Hypothalamus (tissue), 51 donors: ENCODE measurements at places on chromosomes 16 and 17.

- no peak for DNase-seq
Measured at GRCh38 chr17:80213643-80213975, 6.5 kb downstream of the SGSH start.

GRCh38 chr17:5408186-5408585, 11.3 kb downstream of the NUP88 start:
- DNase-seq: no peak

GRCh38 chr17:21524211-21524591, 148.0 kb downstream of the KCNJ12 start:
- no peak for DNase-seq

GRCh38 chr16:84327926-84328505, 33.3 kb downstream of the WFDC1 start:
- DNase-seq: no peak

GRCh38 chr16:66949472-66949871, 11.6 kb upstream of the CES3 start:
- no peak for DNase-seq

GRCh38 chr17:19329839-19330238, 32.7 kb downstream of the B9D1 start:
- no peak for DNase-seq

- no peak for DNase-seq
Measured at GRCh38 chr17:31486351-31487062, 95.0 kb downstream of the RAB11FIP4 start.

GRCh38 chr17:8930649-8931048, 34.9 kb downstream of the PIK3R5 start:
- no peak for DNase-seq

GRCh38 chr17:16662936-16663335, 9.3 kb upstream of the ZNF624 start:
- no peak for DNase-seq

DNA sequence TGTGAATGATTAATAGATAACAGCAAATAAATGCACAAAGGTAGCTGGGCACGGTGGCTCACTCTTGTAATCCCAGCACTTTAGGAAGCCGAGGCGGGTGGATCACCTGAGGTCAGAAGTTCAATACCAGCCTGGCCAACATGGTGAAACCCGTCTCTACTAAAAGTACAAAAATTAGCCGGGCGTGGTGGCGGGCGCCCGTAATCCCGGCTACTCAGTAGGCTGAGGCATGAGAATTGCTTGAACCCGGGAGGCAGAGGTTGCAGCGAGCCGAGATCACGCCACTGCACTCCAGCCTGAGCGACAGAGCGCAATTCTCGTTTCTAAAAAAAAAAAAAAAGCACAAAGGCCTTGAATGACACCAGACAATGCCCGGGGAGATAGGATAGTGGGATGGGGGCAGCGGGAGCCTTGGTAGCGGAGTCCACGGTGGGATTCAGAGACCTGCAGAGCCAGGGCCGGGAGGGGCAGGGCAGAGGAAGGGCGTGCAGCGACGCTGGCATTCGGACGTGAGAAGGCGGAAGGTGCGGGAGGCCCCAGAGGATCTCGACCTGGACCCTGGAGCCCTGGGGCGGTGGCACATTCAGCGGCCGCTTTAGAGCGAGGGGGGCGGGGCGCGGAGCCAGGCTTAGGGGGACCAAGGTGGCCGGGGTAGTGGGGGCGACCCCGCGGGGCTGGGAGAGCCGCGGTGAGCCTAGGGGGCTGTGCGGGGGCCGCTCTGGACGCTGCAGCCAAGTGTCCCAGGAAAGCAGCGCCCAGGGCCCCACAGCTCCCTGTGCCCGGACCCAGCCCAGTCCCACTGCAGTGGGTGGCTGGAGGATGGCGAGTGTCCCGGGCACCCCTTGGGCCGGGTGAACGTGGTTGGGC, 999 bp upstream of the FLYWCH2 start:
- no peak for DNase-seq

GRCh38 chr16:75378616-75379015, 54.7 kb downstream of the CFDP1 start:
- DNase-seq: no peak

GRCh38 chr17:5675625-5676421, 91.5 kb upstream of the NLRP1 start:
- DNase-seq: no peak

GRCh38 chr16:85036236-85037049, 8.8 kb downstream of the KIAA0513 start:
- no peak for DNase-seq

GRCh38 chr16:53501216-53501859, 1.7 kb downstream of the AKTIP start:
- no peak for DNase-seq

GRCh38 chr17:74212209-74212912, 1.0 kb upstream of the TTYH2 start:
- no peak for DNase-seq

DNA sequence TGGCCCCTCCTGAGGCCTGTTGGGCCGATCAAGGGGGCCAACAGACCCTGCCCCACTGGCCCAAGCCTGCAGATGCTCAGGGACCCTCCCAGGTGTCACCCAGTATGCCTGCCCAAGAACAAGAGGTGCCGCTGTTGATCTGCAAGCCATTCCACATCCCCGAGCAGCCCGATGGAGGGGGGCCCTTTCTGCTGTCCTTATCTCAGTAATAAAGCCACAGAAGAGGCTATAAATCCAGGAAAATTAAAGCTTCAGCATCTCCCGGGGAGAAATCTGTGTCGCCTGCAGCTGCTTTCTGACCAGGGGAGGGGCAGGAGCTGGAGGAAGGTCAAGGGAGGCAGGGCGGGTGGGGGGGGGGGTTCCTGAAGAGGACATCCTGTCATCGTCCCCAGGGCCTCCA, 11.7 kb upstream of the CACNA1H start:
- DNase-seq: no peak

DNA sequence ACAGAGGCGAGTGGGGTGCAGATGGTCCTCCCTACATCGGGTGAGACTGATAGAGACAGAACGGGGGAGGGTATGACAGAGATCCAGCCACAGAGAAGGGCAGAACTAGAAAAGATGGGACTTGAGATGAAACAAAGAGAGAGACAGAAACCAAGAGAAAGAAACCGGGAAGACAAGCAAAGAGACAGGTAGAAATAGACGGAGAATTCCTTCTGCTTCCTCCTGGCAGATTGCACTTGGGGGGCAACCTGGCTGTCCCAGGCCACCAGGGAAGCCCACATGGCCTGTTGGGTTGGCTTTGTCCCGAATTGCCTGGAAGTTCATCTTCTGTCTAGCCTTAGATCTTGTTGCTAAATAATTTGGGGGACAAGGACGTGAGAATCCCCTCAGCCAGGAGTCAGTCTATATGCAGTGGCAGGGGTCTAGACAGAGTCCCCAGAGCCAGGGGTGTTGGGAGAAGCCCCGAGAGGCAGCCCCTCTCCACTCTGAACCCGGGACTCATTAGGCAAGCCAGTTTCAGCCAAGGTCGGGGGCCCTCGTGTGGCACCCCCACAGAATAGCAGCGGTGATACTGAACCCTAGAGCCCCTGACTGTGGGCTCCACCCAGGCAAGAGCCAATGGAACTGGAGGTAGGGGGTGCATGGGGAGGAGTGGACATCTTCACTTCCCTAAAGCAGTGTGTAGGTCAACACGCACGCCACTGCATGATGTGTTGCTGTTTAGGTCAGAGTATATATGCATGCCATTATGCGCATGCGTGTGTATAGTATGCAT, 627 bp upstream of the TSPOAP1 start:
- DNase-seq: peak; percentile 41

GRCh38 chr17:35912339-35912912, 18.1 kb downstream of the RDM1 start:
- no peak for DNase-seq

GRCh38 chr16:27177031-27177774, 26.1 kb upstream of the KDM8 start:
- no peak for DNase-seq
